Left lung (tissue), 14 donors: ENCODE measurements at places on chromosomes 4 and X.
A peak's percentile ranks its signal among the peaks of the same experiment; 100 is the strongest.

DNA sequence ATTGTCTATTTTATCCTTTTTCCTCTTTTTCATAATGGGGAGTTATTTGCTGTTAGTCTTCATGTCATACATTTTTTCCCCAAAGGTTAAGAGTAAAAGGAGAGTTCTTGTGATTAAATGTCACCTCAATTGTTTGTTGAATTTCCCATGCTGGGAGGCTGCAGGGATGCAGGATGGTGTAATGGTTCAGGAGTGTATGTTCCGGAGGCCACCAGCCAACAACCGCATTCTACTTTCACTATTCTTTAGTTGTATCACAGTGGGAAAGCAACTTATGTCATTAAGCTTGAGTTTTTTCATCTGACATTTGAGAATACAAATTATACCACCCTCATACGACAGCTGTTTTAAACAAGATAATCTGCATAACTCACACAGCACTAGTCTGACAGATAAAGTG is 15.4 kb downstream of the AFP start:
- no peak for DNase-seq

DNA sequence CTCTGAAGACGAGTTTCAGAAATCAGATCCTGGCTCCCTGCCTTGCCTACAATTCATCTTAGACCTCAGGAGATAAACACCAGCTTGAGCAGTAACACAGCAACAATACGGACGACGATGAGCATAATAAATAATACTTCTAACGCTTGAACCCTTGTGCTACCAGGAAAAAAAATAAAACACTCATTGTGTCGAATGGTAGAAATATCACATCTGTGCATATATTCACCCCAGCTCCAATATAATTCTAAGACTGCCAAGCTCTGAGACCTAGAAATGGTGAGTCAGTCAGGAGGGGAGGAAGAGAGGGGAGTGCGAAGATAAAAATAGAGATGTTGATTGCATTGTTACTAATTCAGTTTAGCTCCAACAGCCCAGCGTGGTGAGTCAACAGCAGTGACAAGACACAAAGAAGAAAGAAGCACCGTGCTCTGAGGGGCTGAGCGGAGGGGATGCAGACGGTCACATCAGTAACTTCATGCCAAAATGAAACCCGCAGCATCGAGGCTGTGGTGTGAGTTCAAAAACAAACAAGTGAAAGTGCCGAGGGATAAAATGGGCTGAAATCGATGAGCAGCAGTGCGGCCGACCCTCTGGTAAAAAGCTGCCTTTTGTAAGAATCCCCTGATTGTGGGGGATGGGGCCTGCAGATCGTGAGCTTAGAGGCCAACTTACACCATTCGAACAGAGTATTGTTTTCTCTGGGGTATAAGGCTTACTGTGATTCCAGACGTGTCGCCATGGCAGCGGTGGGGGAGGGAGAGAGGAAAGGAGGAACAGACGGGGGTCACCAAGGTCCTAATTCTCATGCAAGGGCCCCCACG is 150.4 kb downstream of the MGST2 start:
- DNase-seq = peak; percentile 43

- no peak for DNase-seq
Observed at GRCh38 chrX:19543951-19544381, 28.7 kb upstream of the MAP3K15 start.

DNA sequence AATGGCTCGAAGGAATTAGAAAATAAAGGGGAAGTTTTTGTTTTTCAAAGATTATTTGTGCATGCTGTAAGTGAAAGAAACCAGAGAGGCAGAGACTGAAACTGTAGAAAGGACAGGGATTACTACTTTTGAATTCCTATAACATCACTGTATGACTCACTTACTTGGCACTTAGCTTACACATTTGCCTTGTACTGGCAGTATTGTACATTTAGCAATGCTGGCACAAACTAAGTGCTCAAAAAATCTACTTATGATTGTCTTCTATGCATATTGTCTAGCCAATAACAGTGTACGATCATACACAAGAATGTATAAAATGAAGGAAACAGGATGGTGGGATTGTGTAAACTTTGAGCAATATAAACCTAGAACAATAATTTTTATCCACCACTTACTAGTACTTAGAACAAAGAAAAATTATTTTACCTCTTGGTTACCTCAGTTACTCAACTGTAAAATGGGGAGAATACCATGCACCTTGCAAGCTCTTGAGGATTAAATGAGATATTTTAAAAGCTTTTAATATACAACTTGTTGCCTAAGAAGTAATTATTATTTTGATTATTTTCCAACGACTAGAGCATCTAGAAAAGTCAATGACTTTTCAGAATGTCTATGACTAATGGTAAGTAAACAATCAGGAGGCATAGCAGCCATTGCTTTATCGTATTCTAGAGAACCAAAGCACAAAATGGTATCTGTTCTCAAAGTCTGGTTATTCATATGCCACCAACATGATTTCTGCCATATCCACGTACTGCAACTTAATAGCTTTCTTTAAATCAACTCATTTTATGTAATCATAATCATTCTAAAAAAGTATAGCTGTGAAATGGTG is 4.7 kb downstream of the FAM120C start:
- no peak for DNase-seq

DNA sequence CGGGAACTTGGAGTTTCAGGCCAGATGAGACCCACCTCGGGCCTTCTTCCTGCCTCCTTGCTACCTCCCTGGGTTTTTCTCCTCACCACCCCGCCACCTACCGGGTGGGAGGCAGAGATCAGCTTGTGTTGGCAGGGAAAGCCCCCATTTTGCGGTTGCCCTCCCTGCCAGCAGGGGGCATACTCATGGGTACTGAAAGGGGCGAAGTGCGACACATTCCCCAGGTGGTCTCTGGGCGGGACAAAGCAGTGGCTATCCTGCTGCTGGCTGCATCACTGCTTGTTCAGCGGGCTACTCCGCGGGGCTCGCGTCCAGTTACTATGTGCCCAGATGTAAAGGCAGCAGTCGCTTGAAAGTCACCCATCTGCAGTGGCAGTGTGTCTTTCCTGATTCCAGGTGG is 330.3 kb downstream of the PDHA2 start:
- DNase-seq = no peak

DNA sequence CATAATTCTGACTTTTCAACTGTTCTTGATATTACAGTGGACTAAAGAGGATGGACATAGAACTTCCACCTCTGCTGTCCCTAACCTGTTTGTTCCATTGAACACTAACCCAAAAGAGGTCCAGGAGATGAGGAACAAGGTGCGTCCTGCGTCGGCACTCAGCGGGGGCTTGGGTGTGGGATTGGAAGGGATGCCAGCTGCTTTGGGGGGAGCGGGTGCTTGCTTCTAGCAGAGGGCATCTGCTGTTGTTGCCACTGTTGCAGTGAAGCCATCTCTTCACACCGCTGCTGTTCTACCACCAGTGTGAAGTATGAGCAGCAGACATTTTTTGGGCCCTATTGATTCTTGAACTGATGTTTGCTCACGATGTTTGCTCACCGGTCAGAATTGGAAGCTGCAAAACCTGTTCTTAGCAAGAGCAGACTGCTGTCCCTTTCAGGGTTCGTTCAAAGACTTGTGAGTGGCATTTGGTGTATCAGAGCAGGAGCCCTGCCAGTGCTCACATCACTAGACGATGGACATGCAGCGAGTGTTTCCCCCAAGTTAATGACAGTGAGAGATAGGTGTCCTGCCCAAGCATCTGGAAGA is 55.4 kb downstream of the NOP14 start:
- DNase-seq = no peak

DNA sequence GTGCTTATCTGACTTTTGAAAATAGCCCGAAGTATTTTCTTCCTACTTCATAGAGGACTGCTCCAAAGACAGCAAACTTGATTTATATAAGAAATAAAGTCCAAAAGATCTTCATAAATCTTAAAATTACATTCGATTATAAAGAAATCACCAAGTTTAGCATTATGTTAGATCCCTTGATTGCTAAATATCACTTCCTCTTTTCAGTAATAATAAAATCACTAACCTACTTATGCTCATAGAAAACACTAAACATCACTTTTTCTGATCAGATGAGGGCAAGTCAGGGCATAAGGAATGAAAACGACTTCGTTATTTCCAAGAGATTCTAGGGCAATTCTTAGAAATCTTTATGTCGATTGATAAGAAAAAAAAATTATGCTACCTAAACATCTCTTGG is 32.0 kb downstream of the DYNLT3 start:
- DNase-seq = no peak

- DNase-seq = no peak
Observed at GRCh38 chr4:147839200-147839599, 107.3 kb downstream of the ARHGAP10 start.

GRCh38 chr4:113452868-113453620 is 308.5 kb downstream of the CAMK2D start:
- DNase-seq = no peak

DNA sequence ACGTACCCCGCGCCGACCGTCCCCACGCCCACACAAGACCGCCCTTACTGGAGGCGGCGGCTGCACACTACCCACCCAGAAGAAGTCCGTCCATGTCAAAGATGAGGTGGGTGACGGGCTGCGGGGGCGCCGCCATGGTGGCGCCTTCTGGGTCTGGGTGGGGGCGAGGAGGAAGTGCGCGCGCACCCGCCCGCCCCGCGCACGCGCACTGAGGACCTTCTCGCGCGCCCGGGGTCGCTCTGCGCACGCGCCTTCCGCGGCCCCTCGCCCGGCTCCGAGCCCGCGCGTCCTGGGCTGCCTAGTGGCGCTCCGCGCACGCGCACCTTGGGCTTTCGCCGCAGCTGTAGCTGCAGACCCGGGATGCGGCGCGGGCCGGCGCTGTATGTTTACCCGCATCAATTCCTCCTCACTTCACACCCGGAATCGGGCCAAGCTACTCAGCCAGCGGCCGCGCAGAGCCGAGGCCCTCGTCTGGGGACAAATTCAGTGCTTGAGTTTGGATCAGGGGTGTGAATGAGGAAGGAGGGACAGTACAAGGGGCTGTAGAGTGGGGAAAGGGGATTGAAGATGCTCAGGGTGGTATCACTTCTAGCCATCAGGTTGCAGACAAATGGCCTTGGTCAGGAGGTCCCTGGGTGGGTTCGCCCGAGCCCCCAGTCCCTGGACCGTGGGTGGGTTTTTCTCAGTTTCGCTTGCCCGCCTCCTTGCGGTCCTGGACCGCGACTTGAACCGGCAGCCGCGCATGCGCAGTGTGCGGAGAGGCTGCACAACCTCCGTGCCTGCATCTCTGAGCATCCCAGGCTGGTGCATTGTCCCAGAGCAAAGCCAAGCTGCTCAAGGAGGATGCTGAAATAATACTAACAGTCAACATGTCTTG is at the start of gene PUDP:
PUDP (minus strand) TSS at position 176 of the 877 bp plus-strand sequence; CDS start at position 136, 40 bp downstream.
- peak; percentile 94 for DNase-seq

DNA sequence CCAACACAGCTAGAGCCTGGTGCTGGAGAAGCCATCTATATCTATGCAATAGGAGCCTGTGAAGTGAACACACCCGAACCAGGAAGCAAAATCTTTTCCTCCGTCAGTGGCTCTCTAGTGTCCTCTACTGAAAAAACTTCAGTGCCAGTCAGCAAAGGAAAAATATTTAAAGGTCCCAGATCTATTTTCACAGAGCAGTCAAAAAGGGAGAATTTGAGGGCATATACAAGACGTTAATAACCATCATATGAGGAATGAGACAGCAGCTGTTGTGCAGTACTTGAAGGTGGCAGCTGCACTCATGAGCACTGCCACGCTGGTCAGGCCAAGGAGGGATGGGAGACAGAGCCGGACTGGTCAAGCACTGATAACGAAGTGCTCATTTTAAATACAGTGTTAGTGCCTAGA is 14.4 kb downstream of the MCUB start:
- DNase-seq = peak; percentile 53

GRCh38 chr4:144666539-144667175 is 20.7 kb downstream of the HHIP start:
- no peak for DNase-seq

DNA sequence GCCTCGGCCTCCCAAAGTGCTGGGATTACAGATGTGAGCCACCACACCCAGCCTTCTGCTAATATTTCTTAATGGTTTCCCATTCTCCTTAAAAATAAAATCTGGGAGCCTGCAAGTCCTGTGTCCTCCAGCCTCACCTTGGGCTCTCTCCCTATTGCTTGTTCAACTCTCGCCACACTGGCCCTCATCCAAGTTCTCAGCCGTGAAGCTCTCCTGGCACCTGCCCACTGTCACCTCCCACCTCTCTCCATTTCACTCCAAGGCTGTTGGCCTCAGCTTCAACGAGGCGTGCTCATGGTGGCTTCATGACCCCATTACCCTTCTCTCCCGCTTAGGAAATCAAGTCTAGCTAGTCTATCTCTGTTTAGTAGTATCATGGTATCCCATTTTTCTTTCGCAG is 9.5 kb upstream of the ETNPPL start:
- DNase-seq = no peak

DNA sequence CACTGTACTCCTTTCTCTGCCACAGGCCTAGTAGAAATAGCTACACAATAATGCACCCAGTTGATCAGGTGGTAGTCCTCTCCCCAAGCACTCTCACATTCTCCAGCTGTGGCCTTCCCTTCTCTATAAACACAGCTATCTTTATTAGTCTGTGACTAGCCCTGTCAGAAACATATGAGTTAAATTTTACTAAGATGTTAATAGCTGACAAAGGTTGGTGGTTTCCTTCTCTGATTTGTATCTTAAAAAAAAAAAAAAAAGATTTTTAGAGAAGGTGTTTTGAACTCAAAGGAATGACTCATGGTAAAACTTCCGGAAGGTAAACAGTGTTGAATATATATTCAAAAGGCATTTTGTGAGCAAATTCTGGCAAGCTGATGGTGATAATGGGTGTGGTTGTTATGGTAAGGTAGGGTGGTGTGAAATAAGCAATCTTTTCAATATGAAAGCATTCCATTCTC is 327.4 kb downstream of the PPP3CA start:
- DNase-seq = no peak

- DNase-seq = no peak
Observed at GRCh38 chr4:6608758-6609414, 31.6 kb upstream of the MRFAP1 start.

- no peak for DNase-seq
Observed at GRCh38 chr4:168537571-168537970, 40.7 kb downstream of the PALLD start.

DNA sequence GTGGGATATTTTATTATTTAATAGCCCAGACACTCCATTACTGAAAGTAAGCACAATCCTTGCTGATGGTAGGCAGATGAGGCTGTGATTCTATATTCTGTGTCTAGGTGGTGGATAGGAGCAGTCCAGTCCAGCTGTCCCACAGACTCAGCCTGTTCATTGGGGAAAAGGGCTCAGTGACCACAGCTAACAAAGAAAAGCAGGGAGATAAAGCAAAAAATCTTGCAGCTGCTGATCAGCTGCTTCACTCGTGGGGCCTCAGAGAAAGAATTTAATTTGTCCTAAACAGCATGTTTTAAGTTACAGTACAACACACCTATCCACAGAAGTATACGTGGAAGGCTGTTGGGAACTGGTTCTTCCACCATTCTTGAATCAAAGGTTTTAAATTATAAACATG is 40.7 kb upstream of the ANK2 start:
- no peak for DNase-seq

- no peak for DNase-seq
Observed at GRCh38 chr4:52883707-52884669, 21.9 kb downstream of the RASL11B start.

DNA sequence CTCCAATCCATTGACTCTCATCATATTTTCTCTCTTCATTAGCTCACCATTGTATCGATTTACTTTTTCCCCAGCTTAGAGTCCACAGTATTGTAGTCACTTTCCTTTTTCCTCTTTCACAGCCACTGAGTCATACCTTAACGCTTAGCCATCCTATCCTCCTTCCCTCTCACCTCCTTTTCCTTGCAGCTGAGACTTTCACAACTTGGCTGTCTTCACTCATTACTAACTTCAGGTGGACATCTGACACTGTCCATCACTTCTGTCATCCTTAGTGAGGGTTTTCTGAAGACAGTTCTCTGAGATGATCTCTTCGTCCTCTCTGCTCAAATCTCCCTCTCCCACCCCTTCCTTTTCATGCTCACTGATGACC is 70.5 kb upstream of the ESX1 start:
- no peak for DNase-seq

GRCh38 chr4:11004818-11005217 is 320.2 kb upstream of the CLNK start:
- no peak for DNase-seq
